ENCODE measurements at places on chromosomes 1 and 21.

DNA sequence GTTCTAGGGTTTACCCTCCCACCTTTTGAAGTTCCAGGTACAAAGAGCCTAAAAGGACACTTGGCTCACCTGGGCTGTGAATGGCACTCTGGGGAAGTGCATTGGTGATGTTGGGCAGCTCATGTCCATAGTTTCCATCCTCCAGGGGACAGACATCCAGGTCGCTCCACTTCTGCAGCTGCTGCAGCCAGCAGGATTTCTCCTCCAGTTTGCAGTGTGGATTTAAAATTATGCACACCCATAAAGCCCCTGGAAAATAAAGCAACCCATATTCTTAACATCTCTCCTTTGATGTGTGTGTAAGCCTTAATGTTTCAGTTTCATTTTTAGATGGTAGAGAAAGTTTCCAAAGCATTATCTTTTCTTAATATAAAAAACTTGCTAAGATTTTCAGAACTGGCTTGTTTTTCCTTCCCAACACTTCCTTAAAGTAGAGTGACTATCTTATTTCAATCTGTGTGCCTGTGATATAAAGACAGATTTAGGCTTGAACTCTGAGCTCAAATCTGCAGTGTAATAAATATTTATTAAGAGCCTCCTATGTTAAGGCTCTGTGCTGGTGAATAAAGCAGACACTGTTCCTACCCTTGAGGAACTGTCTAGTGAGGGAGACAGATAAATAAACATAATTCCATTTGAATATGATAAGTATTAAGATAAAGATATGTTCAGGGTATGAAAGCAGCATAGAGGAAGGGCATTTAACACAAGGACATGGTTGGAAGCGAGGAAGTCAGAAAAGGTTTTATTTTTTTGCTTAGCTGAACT lies 39.1 kb downstream of the UROD start:
- no peak for DNase-seq

DNA sequence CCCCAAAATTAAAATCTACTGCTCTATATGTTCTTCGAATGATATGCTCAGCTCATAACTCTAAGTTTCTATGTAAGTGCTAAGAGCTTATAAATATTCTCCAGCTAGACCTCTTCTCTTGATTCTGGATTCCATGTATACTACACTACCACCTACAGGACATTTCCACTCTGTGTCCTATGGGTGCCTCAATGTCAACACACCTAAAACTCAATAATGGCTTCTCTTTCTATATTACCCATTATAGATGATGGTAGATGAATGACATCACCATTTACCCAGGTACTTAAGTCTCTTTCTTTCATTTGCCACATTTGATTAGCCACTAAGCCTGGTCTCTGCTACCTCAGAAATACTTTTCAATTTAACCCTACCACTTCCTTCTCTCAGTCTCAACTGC lies 41.3 kb downstream of the TBX19 start:
- no peak for DNase-seq

- no peak for DNase-seq
Observed at GRCh38 chr1:221573756-221574155, 168.1 kb downstream of the DUSP10 start.

- DNase-seq = no peak
Observed at GRCh38 chr21:44711327-44712202, at the start of gene TSPEAR. Gene TSPEAR, minus strand, starts transcription at chr21:44711572. Its CDS starts 58 bp downstream, at chr21:44711514.

GRCh38 chr1:235027076-235027861 lies 101.4 kb downstream of the TOMM20 start:
- no peak for DNase-seq

DNA sequence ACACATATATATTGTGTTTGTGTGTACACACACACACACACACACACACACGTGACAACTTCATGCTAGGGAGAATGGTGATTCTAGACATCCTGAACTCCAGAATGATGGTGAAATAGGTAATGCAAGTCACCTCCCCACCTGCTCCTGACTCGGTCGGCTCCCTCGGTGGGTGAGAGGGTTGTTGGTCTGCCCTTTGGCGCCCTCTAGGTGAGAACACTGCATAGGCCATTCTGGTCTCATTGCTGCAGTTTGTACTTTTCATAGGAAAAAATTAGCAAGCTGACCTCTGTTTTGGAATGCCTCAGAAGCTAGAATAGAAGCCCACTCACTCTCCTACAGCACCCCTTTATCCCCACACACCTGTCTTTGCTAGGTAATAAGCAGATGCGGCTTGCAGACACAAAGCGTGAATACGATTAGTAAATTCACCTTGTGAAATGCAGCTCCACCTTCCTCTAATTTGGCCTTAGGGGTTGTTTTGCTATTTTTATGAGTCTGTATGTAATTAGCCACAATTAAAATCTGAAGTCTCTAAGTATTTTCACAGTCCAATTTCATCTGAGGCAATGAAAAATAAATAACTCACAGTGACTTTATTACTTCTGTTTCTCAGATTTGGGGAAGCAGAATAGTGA lies 130.0 kb upstream of the KCNJ15 start:
- no peak for DNase-seq

All from T-helper 9 cell (primary cell).